ENCODE measurements at places on chromosomes 3 and 15.

- no peak for DNase-seq
Measured at GRCh38 chr3:177037241-177037640, 160.0 kb downstream of the TBL1XR1 start.

DNA sequence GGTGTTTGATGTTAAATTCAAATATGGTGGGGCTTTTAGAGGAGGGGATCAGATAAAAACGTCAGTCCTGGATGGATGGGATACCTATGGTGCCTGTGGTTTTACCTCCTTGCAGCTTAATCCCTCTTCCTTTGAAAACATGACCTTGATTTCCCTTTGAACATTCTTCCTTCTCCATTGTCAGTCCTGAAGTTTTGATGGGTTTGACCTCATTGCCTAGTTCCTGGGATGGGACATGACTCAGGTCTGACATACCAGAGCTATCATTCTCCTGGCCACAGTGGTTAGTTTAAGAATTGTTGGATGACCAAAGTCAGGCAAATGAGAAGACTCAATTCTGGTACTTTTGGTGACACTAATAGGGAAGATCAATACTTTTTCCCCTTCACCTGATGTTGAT lies 87.2 kb downstream of the PRICKLE2 start:
- no peak for DNase-seq

- peak; percentile 73 for DNase-seq
Measured at GRCh38 chr3:170355738-170356595, 1.5 kb upstream of the SKIL start.

DNA sequence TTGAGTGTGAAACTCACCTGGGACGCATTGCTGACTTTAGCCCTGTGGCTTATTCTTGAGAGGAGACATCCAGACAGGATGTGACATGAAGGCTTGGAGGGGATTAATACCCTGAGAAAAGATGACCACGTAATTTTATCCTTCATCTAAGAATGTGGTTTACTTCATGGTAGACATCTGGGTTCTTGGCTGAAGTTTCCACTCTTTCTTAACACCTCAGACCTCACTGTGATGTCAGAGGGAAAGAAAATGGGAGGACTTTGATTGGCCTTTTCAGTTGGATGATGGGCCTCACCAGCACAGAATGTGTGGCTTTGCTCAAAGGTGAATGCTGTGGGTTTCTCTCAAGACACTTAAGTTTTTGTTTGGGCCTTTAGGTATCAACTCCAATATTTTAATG lies 16.5 kb downstream of the GORASP1 start:
- DNase-seq: no peak

GRCh38 chr15:31461375-31461774 lies 134.7 kb downstream of the KLF13 start:
- DNase-seq: no peak

DNA sequence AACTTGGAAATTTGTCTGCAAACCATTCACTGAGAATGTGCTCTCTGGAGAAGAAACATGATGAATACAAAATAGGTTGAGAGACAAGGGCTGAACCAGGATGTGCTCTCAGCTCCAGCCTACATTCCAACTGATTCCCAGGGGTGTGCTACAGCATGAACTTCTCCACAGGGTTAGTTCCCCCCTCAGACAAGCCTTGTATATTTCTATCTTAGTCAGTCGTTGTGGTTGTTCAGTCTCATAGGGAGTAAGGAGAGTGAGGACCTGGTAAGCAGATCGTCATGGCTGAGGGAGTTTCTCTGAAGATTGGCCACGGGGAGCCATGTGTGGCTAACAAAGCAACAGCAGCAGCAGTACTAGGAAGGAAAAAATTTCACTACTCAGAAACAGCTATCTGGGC lies 919.7 kb upstream of the CADM2 start:
- no peak for DNase-seq

- no peak for DNase-seq
Measured at GRCh38 chr15:69647142-69647513, 194.5 kb downstream of the RPLP1 start.

DNA sequence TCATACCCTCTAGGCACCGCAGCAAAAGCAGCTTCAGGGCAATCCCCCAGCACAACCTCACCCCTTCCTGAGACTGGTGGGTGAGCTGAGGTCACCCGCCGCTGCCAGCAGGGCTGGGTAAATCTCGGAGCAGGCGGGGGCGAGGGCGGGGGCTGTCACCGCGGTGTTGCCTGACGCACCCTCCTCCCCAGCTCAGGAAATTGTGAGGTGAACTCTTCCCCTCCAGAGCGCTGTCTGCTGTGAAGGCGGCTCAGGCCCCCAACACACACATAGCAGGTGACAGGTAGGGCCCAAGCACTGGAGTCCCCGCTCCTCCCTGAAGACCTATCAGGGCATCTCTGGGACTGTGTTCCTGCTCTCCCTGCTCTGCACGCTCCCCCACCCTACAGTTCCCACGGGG lies 30.2 kb upstream of the FURIN start:
- DNase-seq: no peak

GRCh38 chr3:16331319-16331883 lies 66.4 kb downstream of the OXNAD1 start:
- no peak for DNase-seq

DNA sequence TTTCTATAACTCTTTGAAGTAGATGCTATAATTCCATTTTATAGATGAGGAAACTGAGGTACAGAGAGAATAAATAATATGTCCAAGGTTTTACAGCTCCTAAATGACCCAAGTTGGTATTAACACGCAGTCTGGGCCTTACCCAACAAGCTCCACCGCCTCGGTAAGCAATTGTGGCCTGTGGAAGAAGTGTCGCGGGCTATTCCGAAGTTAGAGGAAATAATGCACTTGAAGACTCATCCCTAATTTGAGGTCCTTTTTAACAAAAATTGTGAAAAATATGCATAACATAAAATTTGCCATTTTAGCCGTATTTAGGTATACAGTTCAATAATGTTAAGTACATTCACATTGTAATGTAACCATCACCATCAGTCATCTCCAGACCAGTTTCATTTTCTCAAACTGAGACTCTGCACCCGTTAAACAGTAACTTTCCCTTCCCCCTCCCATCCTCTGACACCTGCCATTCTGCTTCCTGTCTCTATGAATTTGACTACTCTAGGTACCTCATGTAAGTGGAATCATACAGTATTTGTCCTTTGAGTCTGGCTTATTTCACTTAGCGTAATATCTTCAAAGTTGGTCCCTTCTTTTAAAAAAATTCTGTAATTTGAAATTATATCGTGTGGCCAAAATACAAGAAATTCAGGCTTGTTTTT lies 18.2 kb downstream of the IDH3A start:
- no peak for DNase-seq

GRCh38 chr15:35743321-35743720 lies 197.4 kb upstream of the DPH6 start:
- no peak for DNase-seq

- DNase-seq: no peak
Measured at GRCh38 chr3:45575386-45575923, 19.1 kb upstream of the LIMD1 start.

GRCh38 chr3:54999159-54999558 lies 71.3 kb upstream of the LRTM1 start:
- no peak for DNase-seq

- no peak for DNase-seq
Measured at GRCh38 chr3:71857956-71858355, 73.0 kb upstream of the PROK2 start.

GRCh38 chr3:68186733-68187132 lies 532.3 kb upstream of the SUCLG2 start:
- DNase-seq: no peak

GRCh38 chr15:75695220-75695619 lies 17.4 kb downstream of the CSPG4 start:
- no peak for DNase-seq

GRCh38 chr15:58386641-58387040 lies 45.1 kb upstream of the LIPC start:
- no peak for DNase-seq

GRCh38 chr15:58536414-58536813 lies 104.6 kb downstream of the LIPC start:
- no peak for DNase-seq

GRCh38 chr15:77502379-77503095 lies 81.8 kb downstream of the HMG20A start:
- no peak for DNase-seq

GRCh38 chr15:80171787-80172186 lies 19.0 kb downstream of the FAH start:
- no peak for DNase-seq

DNA sequence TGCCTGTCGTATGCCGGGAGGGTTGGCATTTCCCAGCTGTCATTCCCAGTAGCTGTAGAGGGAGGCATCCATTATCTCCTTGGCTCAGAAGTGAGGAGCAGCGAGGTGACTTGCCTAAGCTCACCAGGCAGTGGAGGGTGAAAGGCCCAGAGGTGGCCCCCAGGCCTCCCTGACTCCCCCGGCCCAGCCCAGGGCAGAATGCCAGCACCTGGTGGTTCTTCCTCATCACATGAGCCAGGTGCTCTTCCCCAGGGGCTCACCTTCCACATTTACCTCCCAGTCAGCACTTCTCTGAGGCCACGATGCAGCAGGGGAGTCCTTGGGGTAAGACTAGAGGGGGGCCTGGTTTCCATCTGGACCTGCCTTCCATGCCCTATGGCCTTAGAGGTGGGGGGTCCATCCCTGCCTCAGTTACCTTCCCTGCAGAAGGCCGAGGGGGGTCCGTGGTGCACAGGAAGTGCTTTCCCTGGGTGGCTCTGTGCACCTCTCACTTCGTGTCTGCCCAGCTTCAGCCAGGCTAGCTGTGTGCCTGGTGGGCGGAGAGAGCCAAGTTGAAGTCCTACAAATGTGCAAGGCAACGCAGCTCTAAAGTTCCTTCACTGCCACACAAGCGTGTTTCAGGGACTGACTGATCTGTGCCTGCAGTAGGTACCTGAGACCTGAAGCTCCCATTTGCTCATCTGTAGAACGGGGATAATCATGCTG lies 70.3 kb upstream of the PLXNA1 start:
- no peak for DNase-seq

GRCh38 chr3:108297647-108298046 lies 1.3 kb downstream of the HHLA2 start:
- peak; percentile 26 for DNase-seq

DNA sequence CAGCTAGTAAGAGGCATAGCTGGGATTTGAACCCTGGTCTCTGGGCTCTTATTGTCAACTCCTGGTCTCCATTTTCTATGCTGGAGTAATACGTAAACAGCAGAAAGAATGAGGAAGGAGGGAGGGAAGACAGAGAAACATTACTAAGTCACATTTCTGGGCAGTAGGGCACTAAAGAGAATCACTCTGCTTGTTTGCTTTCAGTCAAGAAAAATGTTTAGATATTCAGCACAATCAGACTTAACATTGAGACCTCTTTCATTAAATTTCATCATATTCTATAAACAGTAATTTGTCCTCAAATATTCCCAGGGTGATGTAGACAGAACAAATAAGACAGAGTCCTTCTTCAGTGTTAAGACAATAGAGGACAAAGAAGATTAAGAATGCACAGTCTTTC lies 67.7 kb upstream of the BNC1 start:
- no peak for DNase-seq

DNA sequence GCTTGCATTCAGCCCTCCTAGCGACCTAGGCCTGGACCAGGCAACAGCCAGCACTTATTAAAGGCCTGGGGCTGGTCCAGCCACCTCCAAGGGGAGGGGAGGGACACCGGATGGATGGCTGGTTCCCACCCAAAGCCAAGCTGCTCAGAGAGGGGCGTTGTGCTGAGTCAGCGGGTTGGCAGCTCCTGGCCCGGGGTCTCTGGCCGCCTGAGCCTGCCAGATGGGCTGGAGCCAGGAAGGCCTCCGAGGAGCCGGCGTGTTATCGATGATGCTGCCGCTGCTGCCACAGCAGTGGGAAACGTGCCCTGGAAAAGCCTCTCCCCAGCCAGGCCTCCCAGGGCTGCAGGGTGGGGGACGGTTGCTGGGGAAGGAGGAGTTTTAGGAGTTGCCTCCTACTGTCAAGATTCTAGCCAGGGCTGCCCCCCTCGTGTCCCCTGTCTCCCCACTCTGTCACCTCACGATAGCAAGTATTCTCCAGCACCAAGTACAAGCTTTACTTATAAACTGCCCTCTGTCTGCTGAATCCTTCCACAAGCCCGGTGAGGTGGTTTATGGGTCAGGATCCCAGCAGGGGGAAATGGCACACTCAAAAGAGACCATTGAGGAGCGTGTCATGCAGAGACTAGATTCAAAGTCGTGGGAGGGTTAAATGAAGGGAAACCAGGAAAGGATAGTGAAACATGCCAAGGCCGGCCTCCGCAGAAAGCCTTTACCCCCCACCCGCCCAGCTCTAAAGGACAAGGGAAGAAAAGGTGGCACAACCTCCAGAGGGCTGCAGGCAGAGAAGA lies 43.2 kb upstream of the TSEN2 start:
- no peak for DNase-seq

DNA sequence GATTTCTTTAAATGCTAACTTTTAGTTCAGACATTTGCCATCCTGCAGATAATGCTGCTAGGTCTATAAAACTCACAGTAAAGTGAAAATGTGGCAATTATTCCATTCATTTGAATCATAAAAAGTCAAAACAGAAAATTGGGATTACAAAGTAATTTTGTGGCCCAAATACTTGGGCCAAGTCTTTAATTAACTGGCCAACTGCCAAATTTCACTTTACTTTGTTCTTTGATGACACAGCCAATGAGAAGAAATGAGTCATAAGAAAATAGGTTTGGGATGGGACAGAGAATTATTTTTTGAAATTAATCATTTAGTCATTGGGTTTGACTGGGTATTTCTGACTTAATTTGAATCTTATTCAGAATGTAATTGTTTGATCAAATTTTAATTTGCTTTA lies 89.8 kb upstream of the SLC2A2 start:
- DNase-seq: no peak

GRCh38 chr15:93051236-93052089 lies 37.5 kb downstream of the RGMA start:
- no peak for DNase-seq

DNA sequence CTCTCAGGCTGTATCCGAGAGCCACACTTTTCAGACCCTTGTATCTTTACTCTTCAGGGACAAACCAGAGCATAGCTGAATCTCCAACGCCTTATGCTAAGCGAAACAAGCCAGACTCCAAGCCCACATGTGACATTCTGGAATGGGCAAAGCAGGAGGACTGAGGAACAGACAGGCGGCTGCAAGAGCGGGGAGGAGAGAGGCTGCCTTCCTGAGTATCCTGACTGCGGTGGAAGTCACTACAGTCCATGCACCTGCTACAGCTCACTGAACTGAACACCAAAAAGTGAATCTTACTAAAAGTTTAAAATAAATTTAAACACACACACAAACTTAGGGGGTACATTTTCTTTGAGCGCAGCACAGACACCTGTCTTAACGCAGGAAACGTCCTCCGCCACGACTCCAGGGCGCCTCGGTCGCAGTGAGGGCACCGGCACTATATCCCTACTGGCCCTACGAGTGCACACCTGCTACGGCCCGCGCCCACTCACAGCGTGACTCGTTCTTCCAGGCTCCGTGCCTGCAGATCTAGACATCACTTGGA lies 1.4 kb downstream of the CYFIP1 start:
- DNase-seq: no peak

GRCh38 chr3:55719508-55719907 lies 232.4 kb upstream of the WNT5A start:
- DNase-seq: no peak

GRCh38 chr15:72919936-72920465 lies 132.3 kb upstream of the NEO1 start:
- no peak for DNase-seq

GRCh38 chr3:190696777-190697501 lies 165.6 kb downstream of the GMNC start:
- no peak for DNase-seq
